GM12865 (cell line): ENCODE measurements at places on chromosomes 1 and 21.

DNA sequence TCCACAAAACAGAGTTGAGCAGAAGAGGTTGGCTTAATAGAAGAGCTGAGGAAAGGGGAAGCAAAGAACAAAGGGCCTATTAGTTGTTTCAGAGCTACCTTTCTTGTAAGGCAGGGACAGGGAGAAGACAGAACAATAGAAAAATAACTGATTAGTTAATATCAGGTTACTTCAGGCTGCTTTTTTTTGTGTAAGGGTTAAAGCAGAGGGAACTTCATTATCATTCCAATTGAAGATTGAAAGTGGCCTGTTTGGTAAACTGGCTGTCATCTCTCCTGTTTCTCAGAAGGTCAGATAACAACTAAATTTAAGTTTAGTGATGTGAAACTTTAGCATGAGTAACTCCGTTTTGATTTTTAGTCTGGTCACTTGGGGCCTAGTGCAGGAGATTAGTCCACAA, 22.3 kb downstream of the CDC42 start:
- peak; percentile 24 for DNase-seq

- no peak for DNase-seq
Observed at GRCh38 chr1:165893507-165893906, 66.1 kb downstream of the UCK2 start.

GRCh38 chr1:24150234-24151174, 7.6 kb upstream of the IL22RA1 start:
- peak; percentile 90 for DNase-seq

- DNase-seq: no peak
Observed at GRCh38 chr1:219269171-219269570, 95.5 kb downstream of the LYPLAL1 start.

GRCh38 chr21:43645136-43645891, 14.0 kb downstream of the HSF2BP start:
- DNase-seq: peak; percentile 76

DNA sequence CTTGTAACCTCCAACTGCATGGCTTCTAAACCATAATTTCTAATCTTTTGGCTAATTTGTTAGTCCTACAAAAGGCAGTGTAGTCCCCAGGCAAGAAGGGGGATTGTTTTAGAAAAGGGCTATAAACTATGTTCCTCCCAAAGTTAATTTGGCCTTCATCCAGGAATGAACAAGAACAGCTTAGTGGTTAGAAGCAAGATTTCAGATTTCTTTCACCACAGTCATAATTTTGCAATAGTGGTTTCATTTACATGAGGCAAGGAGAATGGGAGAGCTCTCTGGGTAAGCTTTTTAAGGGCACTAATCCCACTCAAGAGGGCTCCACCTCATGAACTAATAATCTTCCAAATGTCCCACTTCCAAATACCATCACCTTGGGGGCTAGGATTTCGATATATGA, 1353.9 kb downstream of the NCAM2 start:
- DNase-seq: no peak

DNA sequence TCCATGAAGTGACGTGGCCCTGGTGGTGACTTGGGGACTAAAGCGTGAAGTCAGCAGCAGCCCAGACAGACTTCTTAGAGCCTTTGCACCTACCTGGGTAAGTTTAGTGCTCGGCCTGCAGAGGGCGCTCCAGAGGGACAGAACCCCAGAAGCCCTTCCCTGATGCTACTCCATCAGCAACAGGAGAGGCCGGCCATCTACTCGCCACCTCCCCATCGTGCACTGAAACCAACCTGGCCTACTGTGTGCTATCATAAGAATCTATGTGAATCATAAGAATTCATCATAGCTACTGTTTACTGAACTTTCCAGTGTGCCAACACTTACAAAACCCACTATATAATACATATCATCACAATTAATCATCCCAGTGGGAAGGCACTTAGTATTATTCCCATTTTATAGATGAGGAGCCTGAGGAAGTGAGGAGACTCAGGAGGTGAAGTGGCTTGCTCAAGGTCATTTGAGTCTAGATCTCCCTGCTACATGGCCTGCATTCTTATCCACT, 7.9 kb upstream of the EDN2 start:
- DNase-seq: peak; percentile 58

DNA sequence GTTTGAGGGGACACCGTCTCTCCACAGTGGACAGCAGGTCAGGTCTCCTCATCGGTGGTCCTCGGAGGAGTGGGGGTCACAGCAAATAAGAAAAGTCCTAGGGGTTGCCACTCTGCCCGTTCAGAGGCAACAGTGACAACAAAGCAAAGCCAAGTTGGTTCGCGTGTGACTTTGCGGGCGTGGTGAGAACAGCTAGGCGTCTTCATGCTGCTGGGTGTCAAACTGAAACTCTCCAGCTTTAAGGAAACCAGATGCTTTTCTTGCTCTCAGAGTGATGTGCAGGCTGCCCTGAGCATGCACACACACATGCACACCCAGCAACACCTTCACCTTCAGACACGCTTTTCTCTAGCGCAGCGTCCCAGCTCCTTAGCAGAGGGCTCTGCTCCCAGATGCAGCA, 70.1 kb upstream of the ARHGEF16 start:
- DNase-seq: no peak

DNA sequence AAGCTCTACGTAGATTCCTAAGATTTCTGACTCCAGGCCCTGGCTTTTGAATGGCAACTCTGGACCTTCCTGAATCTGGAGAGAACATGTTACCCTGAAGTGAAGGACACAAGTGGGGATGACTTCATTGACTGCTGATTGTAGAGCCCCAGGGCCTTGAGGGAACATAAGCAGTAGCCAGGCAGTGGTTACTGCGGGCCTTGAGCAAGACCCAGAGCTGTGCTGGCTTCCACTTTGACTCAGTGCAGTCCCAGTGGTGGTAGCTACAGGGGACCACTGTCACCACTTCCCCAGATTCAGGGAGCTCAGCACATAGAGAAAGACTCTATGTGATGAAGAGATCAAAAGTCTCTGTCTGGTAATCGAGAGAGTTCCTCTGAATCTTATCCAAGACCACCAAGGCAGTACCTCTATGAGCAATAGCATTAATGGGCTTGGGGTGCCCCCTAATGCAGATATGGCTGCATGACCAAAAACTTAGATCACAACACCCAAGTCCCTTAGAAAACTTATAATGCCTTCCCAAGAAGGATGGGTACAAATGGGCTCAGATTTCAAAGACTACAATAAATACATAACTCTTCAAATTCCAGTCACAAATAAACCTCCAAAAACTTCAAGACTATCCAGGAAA, 1278.3 kb downstream of the AMY1C start:
- peak; percentile 43 for DNase-seq

DNA sequence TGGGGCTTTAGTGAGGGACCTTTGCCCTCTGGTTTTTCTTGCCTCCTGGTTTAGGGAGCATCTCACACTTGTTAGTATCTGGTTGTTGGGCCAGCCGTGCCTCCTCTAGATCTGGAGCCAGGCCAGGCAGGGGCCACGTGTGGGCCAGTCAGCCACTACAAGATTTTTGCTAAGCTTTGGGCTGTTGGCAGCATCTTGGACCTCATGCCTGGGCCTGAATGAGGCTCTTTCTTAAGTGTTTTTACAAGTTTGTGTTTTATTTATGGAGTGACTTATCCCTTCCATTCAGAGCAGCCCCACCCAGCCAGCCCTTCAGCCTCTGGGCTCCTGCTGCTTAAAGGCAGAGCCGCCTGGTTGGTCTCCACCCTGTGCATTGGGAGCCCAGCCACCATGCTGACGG, 1.6 kb upstream of the SH3BGRL3 start:
- no peak for DNase-seq

GRCh38 chr1:37478451-37478881, 4.1 kb downstream of the ZC3H12A start:
- DNase-seq: peak; percentile 46

DNA sequence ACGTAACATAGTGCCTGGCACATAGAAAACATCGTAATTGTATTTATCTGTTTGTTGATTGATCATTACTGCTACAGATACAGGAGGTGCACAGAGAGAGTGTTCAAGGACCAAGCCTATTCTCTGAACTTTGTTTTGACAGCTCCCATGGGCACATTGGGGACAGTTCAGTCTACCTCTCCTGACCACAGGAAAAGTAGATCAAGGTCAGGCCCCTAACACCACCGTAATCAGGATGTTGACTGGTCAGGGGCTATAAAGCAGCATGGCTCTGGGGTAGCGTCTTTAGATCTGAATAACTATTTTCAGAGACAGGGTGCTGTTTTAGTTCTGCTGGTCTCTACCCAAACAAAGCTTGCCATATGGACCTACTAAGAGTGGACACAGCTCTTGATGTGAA, 223.1 kb upstream of the IRF2BP2 start:
- no peak for DNase-seq

GRCh38 chr21:31399591-31399990, 55.5 kb upstream of the TIAM1 start:
- DNase-seq: no peak

GRCh38 chr21:17441370-17441769, 71.5 kb upstream of the CXADR start:
- DNase-seq: no peak

- DNase-seq: no peak
Observed at GRCh38 chr1:167518331-167518700, at the start of gene CD247. CD247 (minus strand) TSS chr1:167518529; CDS start chr1:167518465, 64 bp downstream.

DNA sequence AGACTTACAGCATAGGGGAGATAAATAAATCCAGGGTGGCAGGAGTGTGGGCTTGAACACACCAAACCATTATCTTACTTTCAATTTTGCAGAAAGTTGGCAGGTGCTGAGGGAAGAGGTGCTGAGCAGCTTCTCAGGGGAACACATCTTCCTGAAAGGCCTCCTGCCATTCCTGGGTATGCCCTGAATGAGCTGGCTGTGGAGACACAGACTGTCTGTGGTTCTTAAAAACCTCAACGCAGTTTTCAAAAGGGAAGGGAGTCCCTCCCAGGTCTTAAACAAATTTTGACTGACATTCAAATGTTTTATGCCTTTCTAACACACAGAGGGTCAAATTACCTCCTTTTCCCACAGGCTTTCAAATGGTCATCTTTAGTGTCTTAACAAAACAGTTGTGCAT, 166.9 kb downstream of the TNFSF18 start:
- peak; percentile 37 for DNase-seq

DNA sequence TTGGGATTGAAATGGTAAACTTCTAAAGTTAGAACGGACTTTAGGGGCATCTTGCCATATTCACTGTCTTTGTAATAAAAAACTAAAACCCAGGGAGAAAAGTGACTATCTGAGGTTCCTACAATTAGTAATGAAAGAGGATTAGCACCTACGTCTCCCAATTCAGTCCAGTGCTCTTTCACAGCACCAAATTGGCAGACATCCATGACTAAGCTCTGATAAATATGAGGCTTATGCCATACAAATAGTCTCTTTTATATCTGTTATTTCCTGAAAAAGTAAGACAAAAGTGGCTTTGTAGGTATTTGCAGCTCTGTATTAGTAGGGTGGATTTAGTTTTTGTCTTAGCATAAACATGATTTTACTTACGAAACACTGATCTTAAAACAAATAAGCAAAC, 315.0 kb upstream of the NRIP1 start:
- DNase-seq: no peak

GRCh38 chr21:21715266-21715969, 717.2 kb downstream of the NCAM2 start:
- DNase-seq: no peak

DNA sequence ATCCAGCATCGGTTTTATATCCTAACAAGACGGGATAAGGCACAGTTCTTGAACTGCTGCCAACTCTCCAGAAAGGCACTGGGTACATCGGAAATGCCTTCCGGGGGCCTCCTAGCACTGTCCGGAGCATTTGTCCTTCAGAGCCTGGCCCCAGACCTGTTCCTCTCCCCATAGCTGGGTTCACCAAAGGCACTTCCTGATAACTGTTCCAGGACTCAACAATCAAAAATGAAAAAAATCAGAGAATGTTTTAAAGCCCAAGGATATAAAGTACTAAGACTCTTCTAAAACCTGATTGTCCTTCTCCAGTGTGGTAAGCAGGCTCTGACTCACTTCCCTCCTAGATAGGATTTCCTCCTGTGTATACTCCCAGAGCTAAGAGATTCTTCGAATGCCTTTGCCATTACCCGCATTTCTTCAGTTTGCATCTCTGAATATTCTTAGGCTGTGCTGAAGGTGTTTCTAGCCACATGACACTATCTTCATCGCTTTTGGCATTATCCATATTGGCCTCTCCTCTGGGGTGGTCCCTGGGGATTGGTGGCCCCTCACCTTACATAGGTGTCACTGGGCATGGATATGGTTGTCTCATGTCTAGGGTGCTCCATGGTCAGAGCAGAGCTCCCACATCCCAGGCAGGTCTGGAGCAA, 112.9 kb downstream of the ZBTB18 start:
- no peak for DNase-seq

- DNase-seq: no peak
Observed at GRCh38 chr1:164602480-164603093, 43.6 kb downstream of the PBX1 start.

DNA sequence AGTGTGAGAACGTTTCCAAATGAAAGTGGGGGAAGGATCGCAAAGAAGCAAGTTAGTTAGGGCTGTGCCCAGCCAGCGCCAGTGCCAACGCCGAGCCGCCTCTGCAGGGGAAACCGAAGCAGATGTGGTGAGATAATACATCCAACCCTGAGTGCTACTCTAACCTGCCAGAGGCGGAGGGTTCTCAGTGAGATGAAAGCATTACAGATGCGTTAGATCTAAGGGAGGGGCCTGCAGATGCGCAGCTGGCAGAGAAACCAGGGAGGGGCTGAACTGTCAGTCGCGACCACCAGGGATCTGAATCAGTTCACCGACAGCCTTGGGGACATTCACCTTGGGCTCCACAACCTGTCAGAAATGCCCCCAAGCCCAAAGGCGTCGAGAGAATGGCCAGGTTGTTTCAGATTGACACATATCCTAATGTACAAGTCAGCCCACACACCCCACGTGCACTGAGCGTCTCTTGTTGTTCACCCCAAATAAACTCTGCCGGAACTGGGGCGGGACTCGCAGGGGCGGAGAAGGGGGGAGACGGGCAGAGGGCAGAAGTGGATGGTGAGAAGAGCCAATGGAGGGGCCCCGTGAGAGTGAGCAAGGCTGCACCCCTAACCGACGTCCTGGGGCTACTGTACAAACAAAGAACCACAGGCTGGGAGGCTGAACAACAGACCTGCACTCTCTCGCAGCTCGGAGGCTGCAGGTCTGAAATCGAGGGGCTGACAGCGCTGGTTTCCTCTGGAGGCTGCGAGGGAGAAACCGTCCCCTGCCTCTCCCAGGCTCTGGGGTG, 8.7 kb upstream of the UMODL1 start:
- peak; percentile 96 for DNase-seq

- no peak for DNase-seq
Observed at GRCh38 chr1:36203554-36204346, 20.5 kb upstream of the THRAP3 start.

DNA sequence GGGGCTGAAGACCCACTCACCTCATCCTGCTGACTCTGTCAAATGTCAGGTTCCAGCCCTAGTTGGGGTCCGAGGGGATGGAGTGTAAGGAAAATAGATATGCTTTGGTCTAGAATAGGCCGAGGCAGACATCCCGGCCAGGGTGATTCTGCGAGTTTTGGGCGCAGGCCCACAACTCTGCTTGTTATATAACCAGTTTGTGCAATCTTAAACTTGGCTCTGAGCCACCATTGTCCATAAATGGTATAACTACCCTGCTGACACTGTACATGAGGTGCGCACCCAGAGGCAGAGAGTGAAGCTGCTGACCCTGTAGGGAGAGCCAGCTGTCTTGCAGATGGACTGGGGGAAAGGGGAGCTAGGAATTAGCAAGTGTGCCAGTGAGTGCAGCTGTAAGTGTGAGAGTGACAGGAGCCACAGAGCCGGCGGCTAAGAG, 1388.8 kb downstream of the AMY1C start:
- no peak for DNase-seq

- no peak for DNase-seq
Observed at GRCh38 chr1:87642581-87643221, 314.0 kb downstream of the LMO4 start.

- peak; percentile 70 for DNase-seq
Observed at GRCh38 chr1:157512036-157512969, 40.0 kb downstream of the FCRL5 start.
